ENCODE measurements at places on chromosomes 2 and 18.

GRCh38 chr18:21241301-21242048 lies 557 bp upstream of the GREB1L start:
- no peak for DNase-seq

GRCh38 chr2:85134255-85134895 lies 1.2 kb downstream of the TCF7L1 start:
- DNase-seq = no peak

DNA sequence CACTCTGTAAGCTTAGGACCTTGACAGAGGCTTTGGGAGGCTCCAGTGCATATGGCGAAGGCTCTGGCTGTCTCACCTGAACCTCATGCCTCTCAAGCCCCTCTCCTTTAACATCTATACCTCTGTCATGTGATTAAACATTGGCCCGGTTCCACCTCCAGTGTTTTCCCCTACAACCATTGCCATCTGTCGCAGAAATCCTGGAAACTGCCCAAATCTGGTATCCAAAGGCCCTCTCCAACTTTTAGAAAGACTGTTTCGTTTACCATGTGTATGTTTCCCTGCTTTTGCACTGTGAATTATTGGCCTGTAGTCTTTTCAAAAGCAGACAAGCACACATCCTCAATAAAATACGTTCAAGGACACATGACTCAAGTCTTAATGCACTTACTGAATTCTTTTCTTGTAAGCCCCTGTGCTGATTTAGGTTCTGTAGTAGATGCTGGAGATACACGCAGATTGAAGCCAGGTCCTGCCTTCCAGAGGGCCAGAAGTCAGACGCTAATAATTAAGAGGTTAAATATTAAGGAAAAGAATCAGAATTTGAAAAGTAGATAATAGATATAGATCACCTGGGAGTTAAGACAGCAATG lies 386.4 kb upstream of the SLC14A2 start:
- DNase-seq = no peak

GRCh38 chr2:182761903-182762302 lies 45.8 kb downstream of the DNAJC10 start:
- DNase-seq = no peak

GRCh38 chr2:210007895-210008294 lies 5.5 kb downstream of the RPE start:
- no peak for DNase-seq

DNA sequence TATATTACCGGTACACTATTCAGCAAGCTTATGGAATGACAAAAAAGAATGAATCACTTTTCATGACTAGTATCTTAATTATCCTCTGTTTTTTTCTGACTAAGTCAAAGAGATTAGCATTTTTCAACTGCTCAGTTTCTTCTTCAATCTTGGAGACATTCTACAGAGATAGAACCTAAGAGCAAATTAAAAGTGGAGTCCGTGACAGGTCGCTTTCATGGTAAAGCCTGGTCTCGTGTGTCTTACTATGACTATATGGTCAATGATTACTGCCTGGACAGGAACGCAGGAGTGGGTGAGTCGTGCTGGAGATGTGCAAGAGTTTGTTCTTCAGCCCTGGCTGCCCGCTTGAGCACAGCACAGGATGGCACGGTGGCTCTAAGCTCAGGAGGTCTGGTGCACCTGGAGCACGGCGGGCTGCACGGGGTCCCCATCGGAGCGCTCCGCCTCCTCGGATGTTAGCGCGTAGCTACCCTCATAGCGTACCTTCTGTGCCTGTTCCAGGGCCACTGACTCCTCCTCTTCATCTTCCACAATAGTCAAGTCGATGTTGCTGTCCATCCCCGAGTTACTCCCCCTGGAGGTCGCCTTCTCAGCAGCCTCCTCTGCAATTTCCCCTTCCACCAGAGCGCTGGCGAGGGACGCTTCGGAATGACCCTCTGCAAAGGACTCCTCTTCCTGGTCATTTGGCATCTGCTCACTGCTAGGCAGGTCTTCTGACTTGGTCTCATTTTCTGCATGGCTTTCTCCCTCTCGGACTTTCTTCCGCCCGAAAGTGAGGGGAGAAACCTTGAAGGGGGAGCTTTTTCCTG lies 11.1 kb downstream of the CAVIN2 start:
- DNase-seq = no peak

GRCh38 chr18:394987-395362 lies 105.5 kb downstream of the COLEC12 start:
- DNase-seq = no peak

- DNase-seq = no peak
These were observed 105.3 kb upstream of the TTN start for GRCh38 chr2:178912416-178913048.

GRCh38 chr2:221134718-221135117 lies 437.4 kb downstream of the EPHA4 start:
- DNase-seq = no peak

GRCh38 chr2:2765839-2766495 lies 434.9 kb upstream of the MYT1L start:
- no peak for DNase-seq

DNA sequence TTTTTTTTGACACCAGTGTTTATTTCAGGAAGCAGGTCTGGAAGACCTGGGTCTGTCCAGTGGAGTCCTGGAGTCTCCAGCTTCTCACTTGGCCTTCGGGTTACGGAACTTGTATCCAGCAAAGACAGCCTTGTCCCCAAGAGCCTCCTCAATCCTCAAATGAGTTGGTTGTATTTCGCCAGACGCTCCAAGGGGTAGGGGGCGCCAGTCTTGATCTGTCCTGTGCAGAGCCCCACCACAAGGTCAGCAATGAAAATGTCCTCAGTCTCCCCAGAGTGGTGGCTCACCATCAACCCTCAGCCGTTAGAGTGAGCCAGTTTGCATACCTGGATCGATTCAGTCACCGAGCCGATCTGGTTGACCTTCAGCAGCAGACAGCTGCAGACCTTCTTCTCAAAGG lies 21.9 kb downstream of the ASXL2 start:
- no peak for DNase-seq
